ENCODE measurements at places on chromosomes 3 and 15. TPM values are rescaled to one million over a fixed set of nuclear protein-coding genes. Genes with fewer than 3 reads are reported as not detected.

GRCh38 chr3:192750201-192750600 lies 22.9 kb upstream of the FGF12 start:
- no peak overlapping the region for H3K4me3 ChIP-seq
- H3K27me3 ChIP-seq, result peaks cover 9% of the 10 kb centered on the region
- H3K4me1 ChIP-seq, result no peaks in the 10 kb centered on the region
- H3K27ac ChIP-seq, result no peak overlapping the region
- no peak for DNase-seq

DNA sequence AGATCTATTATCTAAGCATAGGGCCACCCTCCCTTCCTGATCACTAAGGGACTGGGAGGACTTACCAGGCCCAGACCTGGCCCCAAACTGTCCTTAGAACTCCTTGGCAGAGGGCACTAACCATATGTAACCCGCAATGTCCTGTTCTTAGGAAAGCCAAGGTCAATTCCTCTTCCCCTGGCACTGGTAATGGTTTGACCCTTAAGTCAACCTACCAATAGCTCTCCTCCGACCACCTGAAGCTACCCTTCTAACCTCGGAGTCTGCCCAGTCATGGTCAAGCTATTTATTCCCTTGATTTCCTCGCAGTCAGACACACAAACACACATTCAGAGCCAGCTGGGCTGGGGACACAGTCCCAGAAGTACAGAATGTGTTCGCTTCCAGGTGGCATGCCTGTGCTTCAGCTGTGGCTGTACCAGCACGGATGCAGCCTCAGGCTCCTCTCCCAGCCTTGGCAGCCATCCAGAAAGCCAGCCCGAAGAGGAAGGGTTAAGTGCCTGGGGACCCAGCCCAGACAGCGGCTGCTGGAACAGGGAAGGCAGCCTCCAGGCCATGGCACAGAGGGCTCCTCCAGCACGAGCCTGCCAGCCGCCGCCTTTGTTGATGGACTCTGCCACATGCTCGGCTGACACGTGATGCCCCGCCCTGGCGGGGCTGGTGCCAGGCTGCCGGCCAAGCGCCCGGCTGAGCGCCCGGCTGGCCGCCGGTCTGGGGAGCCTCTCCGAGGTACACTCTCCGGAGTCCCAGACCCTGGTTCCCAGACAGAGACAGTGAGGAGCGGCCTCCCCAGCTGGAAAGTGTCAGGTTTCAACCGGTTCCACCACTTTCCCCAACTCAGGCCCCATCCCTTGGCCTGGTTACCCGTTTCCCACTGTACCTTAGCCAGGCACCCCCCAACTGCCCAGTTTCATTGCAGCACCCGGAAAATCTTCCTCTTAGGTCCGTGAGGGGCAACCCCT lies 5.5 kb downstream of the BMF start:
- no peaks in the 10 kb centered on the region for H3K27me3 ChIP-seq
- H3K4me1 ChIP-seq, result peaks cover 85% of the 10 kb centered on the region
- DNase-seq, result no peak
- peaks cover 4% of the 10 kb centered on the region for H3K36me3 ChIP-seq

Gene CORO2B
- total RNA-seq, result not detected

Gene GOLGA8F
- not detected for total RNA-seq

Gene TCF12
- 55.8 TPM for total RNA-seq

GRCh38 chr3:132386259-132386658 lies 31.0 kb upstream of the DNAJC13 start:
- DNase-seq, result no peak
- H3K4me3 ChIP-seq, result no peak overlapping the region
- no peaks in the 10 kb centered on the region for H3K4me1 ChIP-seq
- no peak overlapping the region for H3K27ac ChIP-seq

Gene SPINK8
- not detected for total RNA-seq

Gene ADAMTS9
- not detected for total RNA-seq

Gene KLHL40
- total RNA-seq, result not detected

DNA sequence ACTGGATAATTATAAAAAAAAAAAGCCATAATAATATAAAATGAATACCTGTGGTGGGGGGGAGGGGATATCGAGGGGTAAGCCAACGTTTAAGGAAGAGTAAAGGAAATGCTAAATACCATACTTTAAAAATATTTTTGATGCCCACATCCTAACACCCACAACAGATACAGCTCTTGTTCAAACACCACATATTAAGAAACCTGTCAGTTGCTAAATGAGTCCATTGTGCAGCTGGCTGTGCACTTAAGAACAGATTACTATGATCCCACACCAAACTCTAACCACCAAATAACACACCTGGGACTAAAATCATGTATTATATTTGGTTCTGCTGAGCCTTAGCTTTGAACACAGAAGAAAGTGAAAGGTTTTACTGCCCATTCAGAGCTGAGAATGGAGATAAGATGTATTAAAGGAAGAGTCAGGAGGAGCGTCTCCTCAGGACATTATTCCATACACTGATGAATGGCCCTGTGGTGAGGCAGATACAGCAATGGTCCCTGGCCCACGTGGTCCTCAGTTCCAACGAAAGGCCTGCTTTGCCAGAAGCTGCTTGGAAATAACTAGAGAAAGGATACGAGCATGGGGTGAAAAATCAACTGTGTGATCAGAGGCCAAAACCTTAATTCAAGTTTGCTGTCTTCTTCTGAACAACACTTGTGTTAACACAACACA lies 515.4 kb downstream of the FOXP1 start:
- H3K4me1 ChIP-seq, result peaks cover 59% of the 10 kb centered on the region
- H3K4me3 ChIP-seq, result peak overlapping the region; percentile 23
- no peak for DNase-seq
- H3K27ac ChIP-seq, result peak overlapping the region; percentile 91
- no peaks in the 10 kb centered on the region for H3K27me3 ChIP-seq
- peaks cover 30% of the 10 kb centered on the region for H3K36me3 ChIP-seq

- DNase-seq, result no peak
- H3K27me3 ChIP-seq, result no peaks in the 10 kb centered on the region
- H3K4me3 ChIP-seq, result no peak overlapping the region
- no peaks in the 10 kb centered on the region for H3K36me3 ChIP-seq
- no peak overlapping the region for H3K27ac ChIP-seq
- H3K4me1 ChIP-seq, result no peaks in the 10 kb centered on the region
These were observed 119.1 kb downstream of the ROBO2 start for GRCh38 chr3:77158730-77159581.

GRCh38 chr15:35914573-35914972 lies 368.6 kb upstream of the DPH6 start:
- DNase-seq, result no peak
- no peaks in the 10 kb centered on the region for H3K4me1 ChIP-seq
- H3K27ac ChIP-seq, result no peak overlapping the region
- H3K36me3 ChIP-seq, result no peaks in the 10 kb centered on the region

DNA sequence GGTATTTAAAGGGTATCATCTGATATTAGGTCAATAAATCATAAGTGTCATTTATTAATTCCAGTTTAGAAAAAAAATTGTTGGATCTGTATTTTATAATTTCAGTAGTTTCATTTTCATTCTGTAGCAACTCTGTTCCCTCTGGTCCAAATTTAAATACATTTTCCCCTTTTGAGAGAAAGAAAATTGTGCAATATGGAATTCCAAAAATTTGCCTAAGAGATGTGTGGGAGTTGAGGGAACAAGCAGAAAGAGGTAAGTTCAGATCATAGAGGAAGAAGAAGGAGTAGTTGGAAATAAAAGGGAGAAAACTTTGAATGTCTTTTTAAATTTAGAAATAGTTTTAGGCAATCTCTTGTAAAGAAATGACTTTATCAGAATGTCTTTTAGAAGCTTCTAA lies 48.9 kb upstream of the MME start:
- H3K4me1 ChIP-seq, result no peaks in the 10 kb centered on the region
- no peaks in the 10 kb centered on the region for H3K36me3 ChIP-seq
- no peaks in the 10 kb centered on the region for H3K27me3 ChIP-seq
- no peak overlapping the region for H3K27ac ChIP-seq

DNA sequence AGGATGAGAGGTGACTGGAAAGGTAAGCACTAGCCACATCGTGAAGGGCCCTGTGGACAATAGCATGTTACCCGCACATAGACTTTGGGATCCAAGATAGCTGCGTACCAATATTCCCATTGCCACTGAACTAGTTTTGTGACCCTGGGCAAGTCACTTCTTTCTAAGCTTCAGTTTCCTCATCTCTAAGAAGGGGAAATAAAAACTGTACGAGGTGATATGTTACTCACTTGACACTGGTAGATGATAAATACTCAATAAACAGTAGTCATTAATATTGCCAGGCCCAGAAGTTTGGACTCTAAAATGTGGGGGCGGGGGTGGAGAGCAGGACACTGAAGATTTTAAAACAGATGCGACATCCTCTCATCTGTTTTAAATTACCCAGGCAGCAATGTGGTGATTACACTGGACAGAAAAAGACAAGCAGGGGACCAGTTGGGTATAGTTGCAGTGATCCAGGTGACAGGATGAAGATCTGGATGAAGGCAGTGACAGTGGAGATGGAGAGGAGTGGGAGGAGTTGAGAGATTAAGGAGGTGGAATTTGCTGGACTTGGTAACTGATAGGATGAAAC lies 2.5 kb downstream of the ATG7 start:
- H3K36me3 ChIP-seq, result peaks cover 46% of the 10 kb centered on the region
- peaks cover 33% of the 10 kb centered on the region for H3K4me1 ChIP-seq
- no peaks in the 10 kb centered on the region for H3K27me3 ChIP-seq
- no peak overlapping the region for H3K4me3 ChIP-seq
- no peak for DNase-seq
- H3K27ac ChIP-seq, result no peak overlapping the region

DNA sequence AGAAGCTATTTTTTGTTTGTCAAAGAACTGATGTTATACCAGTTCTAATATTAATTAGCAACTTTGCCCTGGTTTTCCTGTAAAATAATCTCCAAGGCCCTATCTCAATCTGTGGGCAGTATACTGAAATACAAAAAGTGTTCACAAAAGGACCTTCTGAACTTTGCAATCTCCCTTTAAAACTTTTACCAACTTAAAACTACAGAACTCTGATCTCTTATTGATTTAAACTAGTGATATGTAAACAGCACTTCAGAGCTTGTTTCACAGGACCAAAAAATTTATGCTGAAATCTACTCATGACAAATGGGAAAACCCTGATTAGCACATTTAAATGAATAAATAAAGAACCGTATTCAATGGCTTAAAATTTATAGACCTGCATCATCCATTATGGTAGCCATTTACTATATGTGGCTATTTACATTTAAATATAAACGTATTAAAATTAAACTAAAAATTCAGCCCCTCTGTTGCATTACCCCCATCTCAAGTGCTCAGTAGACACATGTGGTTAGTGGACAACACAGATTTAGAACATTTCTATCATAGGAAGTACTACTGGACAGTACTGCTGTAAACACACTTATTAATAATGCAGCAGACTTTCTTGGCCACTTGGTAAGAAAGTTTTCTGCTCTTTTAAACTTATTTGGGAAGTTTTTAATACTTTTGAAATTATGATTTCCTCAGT lies 12.0 kb downstream of the AGTR1 start:
- no peak overlapping the region for H3K4me3 ChIP-seq
- DNase-seq, result no peak
- H3K27ac ChIP-seq, result no peak overlapping the region
- no peaks in the 10 kb centered on the region for H3K4me1 ChIP-seq

DNA sequence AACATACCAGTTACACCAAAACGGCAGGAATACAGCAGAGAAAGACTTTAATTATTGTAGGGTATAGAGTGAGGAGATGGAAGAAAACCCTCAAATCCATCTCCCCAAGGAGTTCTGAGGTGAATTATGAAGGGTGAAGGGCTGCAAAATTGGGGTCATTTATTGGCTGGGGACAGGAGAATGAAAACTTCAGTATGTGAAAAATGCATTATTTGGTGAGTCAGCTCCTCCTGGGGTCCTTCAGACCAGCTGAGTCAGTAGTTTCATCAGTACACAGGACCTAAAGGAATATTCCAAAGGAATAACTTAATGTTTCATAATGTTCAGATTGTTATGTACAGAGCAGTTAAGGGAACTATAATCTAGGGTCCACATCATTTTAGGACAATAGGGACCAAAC lies 566.0 kb downstream of the GBE1 start:
- no peak overlapping the region for H3K27ac ChIP-seq
- no peak for DNase-seq
- H3K36me3 ChIP-seq, result no peaks in the 10 kb centered on the region
- no peak overlapping the region for H3K4me3 ChIP-seq
- no peaks in the 10 kb centered on the region for H3K4me1 ChIP-seq
- no peaks in the 10 kb centered on the region for H3K27me3 ChIP-seq

- H3K36me3 ChIP-seq, result peaks cover 10% of the 10 kb centered on the region
- no peak overlapping the region for H3K27ac ChIP-seq
- peaks cover 75% of the 10 kb centered on the region for H3K4me1 ChIP-seq
- H3K4me3 ChIP-seq, result no peak overlapping the region
These were observed 231.8 kb downstream of the UACA start for GRCh38 chr15:70531576-70531975.

Data from activated naive CD8-positive, alpha-beta T cell treated with anti-CD3 and anti-CD28 coated beads for 36 hours (primary cell).